Muscle of leg (tissue), 16 donors: ENCODE measurements at places on chromosomes 13 and 19.

DNA sequence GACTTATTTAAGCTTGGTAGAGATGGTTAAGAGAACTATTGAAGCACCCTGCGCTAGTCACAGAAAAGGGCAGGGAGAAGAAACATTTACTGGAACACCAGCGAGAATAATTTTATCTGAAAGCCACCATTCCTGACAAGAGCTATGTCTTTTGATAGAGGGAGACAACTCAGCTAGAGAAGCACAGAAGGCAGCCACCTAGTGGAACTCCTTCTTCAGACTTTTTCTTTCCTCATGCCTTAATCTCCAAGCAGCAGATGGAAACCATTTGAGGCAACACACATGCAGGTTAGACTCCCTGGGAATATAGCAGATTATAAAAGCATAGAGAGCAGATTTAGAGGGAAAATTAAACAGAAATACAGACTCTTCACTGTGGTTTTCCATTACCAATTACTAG, 813.4 kb downstream of the SLITRK6 start:
- peak; percentile 36 for DNase-seq

GRCh38 chr13:48993150-48993549, 17.4 kb downstream of the FNDC3A start:
- DNase-seq, result no peak

- DNase-seq, result peak; percentile 84
Observed at GRCh38 chr19:46478356-46478986, 7.1 kb upstream of the PNMA8A start.

DNA sequence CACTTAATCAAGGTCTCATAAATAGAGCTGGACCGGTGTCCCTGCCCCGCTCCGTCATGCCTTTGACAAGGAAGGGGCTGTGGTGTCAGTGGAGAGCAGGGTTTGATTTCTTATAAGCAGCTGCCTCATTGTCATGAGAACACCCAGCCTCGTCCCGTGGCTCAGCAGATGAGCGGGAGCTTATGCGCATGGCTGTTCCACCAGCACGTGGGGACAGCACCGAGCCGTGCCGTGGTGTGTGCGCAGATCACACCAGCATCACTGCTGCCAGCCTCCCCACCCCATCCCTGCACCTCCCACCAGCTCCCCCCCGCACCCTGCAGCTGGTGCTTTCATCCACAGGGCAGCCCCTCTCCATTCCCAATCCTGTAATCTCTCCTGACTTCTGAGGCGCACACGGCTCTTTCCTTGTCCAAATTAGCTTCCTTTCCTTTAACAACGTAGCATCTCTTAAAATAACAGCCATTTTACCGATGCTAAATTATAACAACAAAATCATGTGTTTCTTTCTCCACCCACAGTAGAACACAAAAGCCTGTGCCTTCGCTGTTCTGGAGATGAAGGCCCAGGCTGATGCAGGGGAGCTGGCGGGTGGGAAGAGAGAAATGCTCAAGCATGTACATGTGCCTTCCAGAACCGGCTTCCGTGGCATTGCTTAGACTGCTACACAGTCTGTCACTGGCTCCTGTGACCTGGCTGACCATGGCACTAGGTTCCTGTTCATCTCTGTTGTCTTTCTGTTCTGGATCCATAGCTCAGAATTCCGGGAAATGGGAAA, 96.8 kb downstream of the RAB20 start:
- DNase-seq, result no peak

- DNase-seq, result no peak
Observed at GRCh38 chr19:7844951-7845350, 14.9 kb downstream of the EVI5L start.

- DNase-seq, result no peak
Observed at GRCh38 chr19:3672993-3673392, 27.3 kb downstream of the PIP5K1C start.

GRCh38 chr19:4534836-4535658, at the start of gene PLIN5:
Gene PLIN5, minus strand, starts transcription at chr19:4535224. Its CDS starts 1,150 bp downstream, at chr19:4534074.
- DNase-seq, result peak; percentile 68

DNA sequence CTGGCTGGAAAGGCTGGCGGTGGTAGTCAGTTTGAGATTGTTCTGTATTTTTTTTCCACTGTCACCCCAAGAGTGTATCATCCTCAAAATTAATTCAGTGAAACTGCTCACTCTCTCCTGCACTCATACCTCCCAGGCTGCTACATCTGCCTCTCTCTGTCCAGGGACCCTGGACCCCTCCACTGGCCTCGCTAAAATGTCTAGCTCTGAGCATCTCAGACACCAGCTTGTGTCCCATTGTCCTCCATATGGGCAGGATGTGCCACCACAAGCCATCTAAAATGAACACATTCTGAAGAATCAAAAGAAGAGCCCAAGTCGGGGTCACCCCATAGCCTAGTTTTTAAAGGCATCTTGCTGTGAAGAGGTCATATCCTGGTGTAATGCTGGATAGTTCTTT, 345.5 kb upstream of the TSHZ3 start:
- DNase-seq, result no peak

GRCh38 chr13:44299152-44299943, 74.3 kb upstream of the SERP2 start:
- no peak for DNase-seq

GRCh38 chr13:50948601-50949000, 39.0 kb downstream of the RNASEH2B start:
- DNase-seq, result no peak
